ENCODE measurements at places on chromosomes 5 and 9.

DNA sequence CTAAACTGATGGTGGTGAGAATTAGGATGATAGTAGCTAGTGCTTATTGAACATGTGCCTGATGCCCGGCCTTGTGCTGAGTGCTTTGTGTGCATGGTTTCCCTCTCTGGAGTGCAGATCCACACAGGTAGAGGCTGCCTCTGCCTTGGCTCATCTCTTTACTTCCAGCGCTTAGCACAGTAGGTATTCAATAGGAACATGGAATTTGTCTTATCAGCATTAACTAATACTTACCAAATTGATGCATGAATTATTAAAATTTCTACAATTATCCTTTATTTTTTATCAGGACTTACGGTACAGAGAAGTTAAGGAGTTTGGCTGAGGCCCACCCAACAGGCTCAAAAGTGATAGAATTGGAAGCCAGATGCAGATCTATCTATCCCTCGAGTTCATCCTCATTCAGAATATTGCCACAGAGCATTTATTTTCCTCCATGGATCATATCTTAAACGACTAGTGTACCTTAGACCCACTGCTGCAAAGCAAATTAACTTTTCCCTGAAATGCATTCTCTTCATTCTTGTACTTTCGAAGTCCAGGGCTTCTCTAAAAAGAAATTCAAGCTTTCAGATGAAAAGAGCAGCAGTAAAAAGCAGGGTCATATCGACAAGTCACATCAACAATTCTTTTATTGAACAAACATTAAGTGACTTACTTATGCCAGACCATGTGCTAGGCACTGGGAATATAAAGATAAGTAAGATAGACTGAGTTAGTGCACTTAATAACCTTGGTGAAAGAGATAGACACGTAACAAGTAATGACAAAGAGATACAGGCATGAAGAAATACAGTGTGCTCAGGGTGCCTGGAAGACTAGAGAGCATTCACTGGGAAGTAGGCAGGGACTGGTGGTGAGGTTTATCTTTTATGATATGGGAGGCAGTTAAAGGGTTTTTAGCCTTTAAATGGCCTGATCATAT is 290.0 kb downstream of the ARRDC3 start:
- DNase-seq = no peak

GRCh38 chr9:113057193-113057592 is 669 bp upstream of the ZFP37 start:
- no peak for DNase-seq

DNA sequence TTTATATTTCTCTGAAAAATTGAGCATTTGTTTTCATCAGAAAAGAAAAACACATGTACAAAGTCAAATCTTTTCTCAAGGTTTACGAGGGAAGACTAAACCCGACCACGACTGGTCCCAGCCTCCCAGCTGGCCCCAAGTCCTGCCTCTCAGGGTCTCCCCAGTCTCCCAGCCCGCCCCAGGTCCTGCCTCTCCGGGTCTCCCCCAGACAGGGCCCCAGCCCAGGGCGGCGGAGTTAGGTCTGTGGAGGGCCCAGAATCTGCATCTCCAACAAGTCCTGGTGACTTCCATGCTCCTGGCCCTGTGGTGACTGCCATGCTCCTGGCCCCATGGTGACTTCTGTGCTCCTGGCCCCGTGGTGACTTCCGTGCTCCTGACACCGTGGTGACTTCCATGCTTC is 359.9 kb downstream of the IRX2 start:
- DNase-seq = no peak

GRCh38 chr9:14584571-14584970 is 108.7 kb downstream of the ZDHHC21 start:
- DNase-seq = no peak

- no peak for DNase-seq
Measured at GRCh38 chr5:2560435-2560834, 191.0 kb downstream of the IRX2 start.

DNA sequence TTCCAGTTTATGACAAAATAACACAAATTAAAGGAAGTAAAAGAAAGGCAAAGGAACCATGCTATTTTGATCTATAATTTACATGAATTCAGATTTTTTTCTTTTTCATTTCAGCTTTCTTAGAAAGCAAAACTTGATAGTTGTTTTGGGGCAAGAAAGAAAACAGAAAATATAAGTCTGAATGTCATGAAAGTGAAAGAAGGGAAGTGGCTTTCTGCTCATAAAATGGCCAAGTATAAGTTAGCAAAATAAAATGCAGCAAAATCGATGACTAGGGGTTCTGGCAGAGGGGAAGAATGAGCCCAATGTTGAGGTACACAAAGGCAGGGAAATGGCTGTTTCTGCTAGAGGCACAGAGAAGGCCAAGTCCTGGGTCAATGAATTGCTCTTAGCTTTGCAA is 3.0 kb upstream of the IFNW1 start:
- DNase-seq = no peak

DNA sequence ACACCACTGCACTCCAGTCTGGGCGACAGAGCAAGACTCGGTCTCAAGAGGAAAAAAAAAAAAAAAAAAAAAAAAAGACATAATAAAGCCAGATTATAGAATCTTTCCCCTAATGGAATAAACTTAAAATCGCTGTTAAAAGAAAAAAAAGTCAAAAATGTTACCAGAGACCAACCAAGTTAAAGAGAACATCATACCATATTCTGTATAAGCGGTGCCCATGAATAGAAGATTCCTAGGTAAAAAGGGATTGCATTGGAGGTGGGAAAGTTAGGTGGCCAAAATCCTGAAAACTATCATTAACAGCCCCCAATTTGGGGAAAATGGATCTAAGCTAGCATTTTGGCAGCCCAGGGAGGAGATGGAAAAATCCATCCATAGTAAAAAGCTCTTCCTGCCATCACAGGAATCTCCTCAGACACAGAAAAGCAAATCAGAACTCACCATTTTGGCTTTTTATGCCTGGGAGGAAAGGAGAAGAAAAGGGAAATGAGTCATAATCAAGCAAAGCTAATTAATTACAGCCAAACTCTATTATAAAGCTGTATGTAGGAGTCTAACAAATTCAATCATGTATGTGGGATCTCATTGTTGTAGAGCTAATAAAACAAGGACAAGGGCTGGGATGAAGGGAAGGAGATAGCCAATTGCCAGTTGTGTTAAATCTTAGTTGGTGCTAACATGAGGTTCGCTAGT is 363.8 kb downstream of the ARL15 start:
- no peak for DNase-seq

GRCh38 chr9:109181284-109181683 is 14.2 kb upstream of the FRRS1L start:
- DNase-seq = no peak
